ENCODE measurements at places on chromosomes 2 and 18.

DNA sequence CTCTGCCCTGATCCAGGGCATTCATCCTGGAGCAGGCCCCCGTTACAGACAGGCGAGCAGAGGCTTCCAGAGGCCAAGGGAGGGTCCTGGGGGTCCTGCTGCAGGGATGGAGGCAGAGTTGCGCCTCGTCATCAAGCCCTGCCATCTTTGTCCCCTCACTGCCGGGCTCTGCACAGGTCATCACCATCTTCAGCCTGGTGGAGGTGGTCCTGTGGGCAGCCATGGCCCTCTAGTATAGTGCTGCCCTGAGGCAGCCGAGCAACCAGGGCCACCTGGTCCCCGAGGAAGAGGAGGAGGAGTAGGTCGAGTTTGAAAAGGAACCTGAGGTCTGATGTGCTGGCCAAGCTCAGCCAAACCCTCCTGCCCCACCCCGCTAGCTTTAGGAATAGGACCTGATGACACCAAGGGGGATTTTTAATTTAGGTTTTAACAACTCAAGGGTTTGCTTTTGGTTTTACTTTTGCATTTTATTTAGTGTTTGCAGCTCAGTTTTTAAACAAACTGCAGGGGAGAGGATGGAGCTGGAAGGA, 8.8 kb upstream of the ALPI start:
- DNase-seq, result no peak

- no peak for DNase-seq
Observed at GRCh38 chr2:240774856-240775255, 45.2 kb downstream of the KIF1A start.

DNA sequence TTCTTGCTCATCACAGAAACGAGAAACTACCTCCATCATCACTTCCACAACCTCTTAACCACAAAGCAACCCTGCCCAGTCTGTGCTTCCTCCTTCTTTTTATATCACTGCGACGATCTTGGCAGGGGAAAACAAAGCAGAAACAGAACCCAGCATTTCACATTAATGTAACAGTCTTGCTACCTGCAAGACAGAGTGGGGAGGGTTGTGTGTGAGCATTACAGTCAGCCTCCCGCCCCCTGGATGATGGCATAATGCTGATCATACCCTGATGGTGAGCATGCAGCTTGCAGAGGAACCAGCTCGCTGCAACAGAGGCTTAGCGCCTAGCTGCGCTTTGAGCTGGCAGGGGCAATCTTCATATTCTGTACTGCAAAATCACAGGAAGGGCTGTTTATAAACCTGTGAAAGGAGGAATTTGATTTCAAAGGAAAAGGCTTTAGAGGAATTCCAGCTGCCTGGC, 376.1 kb downstream of the IRS1 start:
- DNase-seq, result no peak

- no peak for DNase-seq
Observed at GRCh38 chr2:66548422-66548821, 113.5 kb downstream of the MEIS1 start.

- DNase-seq, result no peak
Observed at GRCh38 chr2:112924360-112924759, 13.4 kb downstream of the IL37 start.

- DNase-seq, result no peak
Observed at GRCh38 chr18:5030636-5031035, 166.4 kb downstream of the AKAIN1 start.

DNA sequence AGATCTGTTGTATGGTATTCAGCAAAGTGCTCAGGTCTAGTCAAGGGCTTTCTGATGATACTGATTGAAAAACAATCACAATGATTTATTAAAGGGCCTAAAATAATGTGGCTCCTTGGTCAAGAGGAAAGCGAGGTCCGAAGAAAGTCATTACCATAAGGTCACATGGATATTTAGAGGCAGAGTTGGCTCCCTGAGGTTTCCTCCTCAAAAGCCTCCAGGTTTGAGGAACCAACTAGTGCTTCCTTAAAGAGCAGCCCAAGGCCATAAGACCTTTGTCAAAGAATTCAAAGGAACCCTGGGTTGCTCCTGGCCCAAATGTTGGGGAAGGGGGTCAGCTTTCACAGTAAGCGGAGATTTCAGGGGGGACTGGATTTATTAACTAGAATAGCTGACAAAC, 280.7 kb upstream of the ATP5MC3 start:
- DNase-seq, result no peak

DNA sequence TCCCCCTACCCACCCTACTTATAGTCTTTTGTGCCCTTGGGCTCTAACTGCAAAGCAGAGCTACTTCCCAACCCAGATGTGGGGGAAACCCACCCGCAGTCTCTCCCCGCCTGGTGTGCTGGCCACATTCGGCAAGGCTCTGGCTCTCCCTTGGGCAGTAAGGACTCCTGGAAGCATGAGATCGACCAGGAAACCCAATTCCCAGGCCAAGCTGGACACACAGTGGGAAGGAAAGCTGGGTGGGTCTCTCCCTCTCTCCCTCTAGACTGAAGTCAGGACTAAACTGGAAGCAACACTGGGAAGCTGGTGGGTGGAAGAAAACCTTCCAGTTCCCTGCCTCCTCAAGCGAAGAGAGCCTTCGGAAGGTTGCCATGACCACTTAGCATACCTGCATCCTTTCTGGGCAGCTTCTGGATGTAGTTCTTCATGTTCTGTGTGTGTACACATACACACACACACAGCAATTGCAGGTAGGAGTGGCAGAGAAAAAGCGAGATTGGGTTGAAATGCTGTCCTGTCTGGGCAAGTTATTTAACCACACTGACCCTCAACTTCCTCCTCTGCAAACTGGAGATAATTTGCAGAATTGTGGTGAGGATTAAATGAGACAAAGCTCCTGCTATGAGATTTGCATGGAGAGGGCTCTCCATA, 33.9 kb downstream of the ZBTB7C start:
- DNase-seq, result no peak

- DNase-seq, result no peak
Observed at GRCh38 chr2:150526827-150527226, 39.4 kb upstream of the RND3 start.

DNA sequence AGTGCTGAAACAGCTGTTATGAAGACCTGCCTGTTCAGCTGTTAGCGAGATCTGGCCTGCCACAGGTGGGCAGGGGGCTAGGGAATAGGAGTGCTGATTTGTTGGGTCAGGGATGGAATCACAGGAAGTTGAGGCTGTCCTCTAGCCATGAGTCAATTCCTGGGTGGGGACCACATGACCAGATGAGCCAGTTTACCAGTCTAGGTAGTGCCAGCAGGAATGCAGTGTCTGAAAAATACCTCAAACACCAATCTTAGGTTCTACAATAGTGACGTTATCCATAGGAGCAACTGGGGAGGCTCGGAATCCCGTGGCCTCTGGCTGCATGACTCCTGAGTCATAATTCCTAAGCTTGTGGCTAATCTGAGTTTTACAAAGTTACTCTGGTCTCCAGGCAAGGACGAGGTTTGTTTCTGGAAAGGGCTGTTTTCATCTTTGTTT, 44.9 kb downstream of the DYSF start:
- no peak for DNase-seq

DNA sequence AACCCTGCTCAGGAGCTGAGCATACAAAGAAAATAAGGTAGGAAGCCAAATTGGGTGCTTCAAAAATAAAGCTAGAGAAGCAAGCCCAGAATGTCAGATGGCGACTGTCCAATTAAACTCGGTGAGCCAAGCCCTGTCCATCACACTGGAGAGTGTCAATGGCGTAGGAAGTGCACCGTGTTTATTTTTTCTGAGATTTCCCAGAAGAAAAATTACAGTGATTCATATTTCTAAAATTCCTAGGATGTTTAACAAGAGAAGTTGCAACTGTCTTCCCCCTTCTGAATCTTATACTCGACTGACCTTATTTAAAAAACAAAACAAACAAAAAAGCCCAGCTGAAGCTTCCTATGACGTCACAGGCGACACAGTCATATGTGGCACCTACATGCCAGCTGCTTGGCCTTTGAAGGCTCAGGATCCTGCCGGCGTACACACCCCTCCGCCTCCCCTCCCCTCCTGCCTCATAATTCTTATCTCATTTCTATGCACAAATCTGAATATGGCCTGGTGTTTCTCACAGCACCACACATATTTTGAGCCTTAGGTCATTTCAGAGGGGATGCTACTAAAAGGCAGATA, 60.8 kb downstream of the MBP start:
- DNase-seq, result no peak

DNA sequence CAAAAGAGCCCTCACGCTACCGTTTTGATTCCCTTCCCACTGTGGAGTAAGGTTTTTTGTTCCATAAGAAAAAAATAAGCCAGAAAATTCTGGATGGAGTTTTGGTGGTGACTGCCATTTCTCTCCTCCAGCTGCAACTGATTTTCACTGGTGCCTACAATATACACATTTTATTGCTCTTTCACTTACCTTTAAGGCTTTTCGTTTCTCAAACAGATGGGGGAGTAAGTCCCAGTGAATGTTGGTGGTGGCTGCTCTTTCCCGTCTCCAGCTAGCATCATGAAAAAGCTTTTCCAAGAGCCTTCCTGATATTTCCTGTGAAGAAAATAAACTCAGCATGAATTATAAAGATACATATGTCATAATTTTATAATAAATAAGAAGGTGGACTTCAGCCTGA, 932.5 kb upstream of the PIK3C3 start:
- no peak for DNase-seq
